Activated effector memory CD4-positive, alpha-beta T cell treated with Interleukin-2 at 50 U/mL for 16 hours (primary cell): ENCODE measurements at places on chromosomes 13 and 19.

DNA sequence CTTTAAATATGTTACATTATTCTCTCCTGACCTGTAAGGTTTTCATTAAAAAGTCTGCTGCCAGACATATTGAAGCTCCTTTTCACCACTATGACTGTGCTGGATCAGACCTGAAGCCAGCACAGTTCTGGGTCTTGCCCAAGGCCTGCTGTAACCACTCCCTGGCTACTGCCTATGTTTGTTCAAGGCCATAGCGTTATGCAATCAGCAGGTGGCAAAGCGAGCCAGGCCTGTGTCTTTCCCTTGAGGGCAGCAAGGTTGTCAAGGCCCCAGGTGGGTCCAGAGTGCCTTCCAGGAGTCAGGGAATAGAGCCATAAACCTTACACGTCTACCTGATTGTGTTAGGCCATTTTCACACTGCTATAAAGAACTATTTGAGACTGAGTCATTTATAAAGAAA, 496.8 kb upstream of the PCDH9 start:
- DNase-seq = no peak

DNA sequence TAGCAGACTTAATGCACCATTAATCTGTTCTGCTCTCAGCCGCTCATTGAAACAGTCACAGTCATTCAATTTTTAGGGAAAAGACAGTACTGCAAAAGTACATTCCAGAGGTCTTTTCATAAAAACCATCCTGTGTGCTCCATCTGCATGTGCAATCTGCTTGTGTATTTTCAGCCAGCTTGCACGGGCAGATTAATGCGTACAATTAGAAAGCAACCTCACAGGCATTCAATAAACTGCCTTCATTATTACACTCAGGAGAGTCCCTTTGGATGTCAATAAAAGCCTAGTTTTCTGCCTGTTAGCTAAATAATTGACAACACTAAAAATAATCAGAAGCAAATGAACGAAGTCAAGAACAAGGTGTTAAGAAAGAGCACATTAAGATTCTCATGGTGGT, 41.9 kb downstream of the EPSTI1 start:
- DNase-seq = no peak

DNA sequence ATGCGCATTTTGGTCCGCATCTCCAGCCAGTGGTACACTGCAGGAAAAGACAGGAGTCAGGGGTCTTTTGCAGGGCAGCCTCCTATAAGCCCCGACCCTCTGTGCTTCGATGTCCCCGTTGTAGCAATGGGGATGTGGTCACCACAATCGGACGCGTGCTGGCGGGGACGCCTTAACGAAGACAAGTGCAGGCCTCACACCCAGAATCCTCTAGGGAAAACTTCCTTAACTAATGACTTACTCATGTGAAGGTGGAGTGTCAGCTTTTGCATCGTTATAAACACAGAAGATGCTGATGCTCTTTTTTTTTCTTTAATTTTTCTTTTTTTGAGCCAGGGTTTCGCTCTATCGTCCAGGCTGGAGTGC, 22.1 kb downstream of the VASP start:
- DNase-seq = no peak

DNA sequence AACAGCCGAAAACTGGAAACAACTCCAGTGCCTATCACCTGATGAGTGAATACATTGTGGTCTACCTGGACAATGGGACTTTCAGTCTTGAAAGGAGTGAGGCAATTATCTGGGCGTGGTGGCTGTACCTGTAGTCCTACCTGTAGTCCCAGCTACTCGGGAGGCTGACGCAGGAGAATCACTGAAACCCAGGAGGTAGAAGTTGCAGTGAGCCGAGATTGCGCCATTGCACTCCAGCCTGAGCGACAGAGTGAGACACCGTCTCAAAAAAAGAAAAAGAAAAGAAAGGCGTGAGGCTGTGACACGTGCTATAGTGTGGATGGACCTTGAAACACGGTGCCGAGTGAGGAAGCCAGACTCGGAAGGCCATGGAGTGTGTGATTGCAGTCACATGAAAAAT, 4.1 kb upstream of the NTN5 start:
- no peak for DNase-seq

- DNase-seq = no peak
Measured at GRCh38 chr13:93183302-93183701, 43.3 kb upstream of the GPC6 start.

DNA sequence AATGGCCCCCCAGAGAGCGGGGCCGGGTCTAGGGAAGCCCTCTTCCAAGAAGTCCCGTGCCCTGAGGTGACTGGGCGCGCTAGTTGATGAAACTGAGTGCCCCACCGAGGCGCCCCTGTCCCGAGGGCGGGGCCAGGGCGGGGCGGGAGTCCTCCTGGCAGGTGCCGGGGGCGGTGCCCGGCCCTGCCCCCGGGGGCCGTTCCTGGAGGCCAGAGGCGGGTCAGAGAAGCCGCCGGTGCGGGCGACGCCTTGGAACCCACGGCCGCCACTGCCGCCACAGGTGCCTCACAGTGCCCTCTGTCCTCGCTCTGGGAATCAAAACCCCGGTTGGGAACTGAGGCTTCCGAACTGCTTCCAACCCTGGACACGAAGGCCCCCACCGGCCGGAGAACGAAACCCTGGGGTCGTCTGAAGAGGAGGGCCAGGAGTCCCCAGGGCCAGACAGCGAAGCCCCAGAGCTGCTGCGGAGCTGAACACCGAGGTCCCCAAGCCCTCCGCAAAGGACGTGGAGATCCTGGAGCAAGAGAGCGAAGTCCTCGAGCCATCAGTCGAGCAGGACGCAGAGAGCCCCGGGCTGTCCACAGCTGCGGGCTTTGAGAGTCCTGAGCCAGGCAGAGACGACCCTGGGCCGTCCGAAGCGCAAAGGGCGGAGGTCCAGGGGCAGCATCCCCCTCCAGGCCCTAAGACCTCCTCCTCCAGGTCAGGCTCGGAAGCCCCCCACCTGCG, at the start of gene MISP3:
MISP3 (plus strand) TSS at position 252 of the 726 bp plus-strand sequence. CDS start 524 bp downstream, outside the sequence.
- DNase-seq = peak; percentile 20

DNA sequence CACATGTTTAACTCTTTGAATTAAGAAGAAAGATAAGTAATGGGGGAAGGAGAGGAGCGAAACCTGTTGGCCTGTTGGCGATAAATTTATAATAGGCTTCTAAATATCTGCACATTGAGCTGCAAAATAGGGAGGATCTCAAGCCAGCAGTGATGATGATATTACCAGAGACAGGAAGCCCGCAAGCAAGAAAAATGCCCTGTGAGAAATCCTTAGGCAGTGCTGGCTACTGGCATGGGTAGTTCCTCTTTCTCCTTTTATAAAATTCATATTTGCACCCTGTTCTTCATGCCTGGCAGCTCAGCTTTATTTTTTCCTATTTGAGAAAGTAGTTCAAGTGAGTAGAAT, 858 bp upstream of the USP12 start:
- DNase-seq = no peak
